ENCODE measurements at places on chromosomes 2 and 18. TPM values are rescaled to one million over a fixed set of nuclear protein-coding genes. Genes with fewer than 3 reads are reported as not detected.

MBOAT2 gene
- total RNA-seq: 4.2 TPM

CNGA3 gene
- not detected for total RNA-seq

MAP3K19 gene
- not detected for total RNA-seq

- no peaks in the 10 kb centered on the region for H3K4me1 ChIP-seq
- no peak overlapping the region for H3K27ac ChIP-seq
- no peak for DNase-seq
- no peak overlapping the region for H3K4me3 ChIP-seq
Measured at GRCh38 chr2:5236249-5236648, 455.9 kb upstream of the SOX11 start.

DNA sequence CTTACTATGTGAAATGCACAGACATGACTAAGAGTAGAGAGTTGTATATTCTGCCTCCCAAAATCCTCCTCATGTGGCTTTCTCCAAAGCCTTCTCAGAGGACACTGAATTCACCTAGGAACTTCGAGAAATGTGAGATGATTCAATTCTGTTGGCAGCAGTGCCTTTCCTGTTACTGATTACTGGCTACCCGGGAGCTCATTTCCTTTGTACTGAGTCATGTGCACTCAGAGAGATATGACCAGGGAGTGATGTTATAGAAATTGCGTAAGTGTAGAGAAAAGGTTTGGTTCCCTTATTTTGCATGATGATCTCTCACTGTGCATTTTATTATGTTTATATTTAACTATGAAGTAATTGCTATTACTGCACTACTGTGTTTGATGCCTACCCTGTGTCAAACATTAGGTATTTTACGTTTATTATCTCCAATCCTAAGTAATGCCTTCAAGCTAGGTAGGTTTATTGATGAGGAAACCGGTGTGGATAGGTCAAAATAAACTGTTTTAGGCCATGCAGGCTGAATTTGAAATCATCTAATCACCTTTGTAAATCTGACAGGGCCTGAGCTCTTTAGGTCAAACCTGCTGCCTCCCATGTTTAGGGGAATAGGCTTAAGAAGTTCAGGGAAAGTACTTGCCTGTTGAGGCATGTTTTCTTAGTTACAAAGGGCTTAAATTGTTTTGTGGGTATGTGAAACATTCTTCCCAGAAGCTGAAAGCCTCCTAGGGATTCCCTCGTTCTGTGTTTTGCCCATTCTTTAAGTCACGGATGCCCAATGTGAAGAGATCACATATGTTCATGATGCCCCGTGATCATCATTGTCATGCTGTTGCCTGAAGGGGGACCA lies 86.8 kb downstream of the FMNL2 start:
- no peaks in the 10 kb centered on the region for H3K4me1 ChIP-seq
- H3K27ac ChIP-seq: peak overlapping the region; percentile 30
- peak; percentile 4 for DNase-seq
- H3K4me3 ChIP-seq: no peak overlapping the region
- H3K36me3 ChIP-seq: no peaks in the 10 kb centered on the region

IL36B gene
- total RNA-seq: not detected

SP140 gene
- 89.9 TPM for total RNA-seq

Measured in natural killer cell (primary cell).